ENCODE measurements at places on chromosomes 4 and X. TPM values are rescaled to one million over a fixed set of nuclear protein-coding genes. Genes with fewer than 3 reads are reported as not detected.

The DCAF8L2 gene
- not detected for polyA plus RNA-seq

The DUSP21 gene
- not detected for polyA plus RNA-seq

The MAGEE1 gene
- polyA plus RNA-seq, result 5.3 TPM

The MMRN1 gene
- 33.9 TPM for polyA plus RNA-seq

GRCh38 chrX:131901546-131901945, 121.6 kb upstream of the STK26 start:
- DNase-seq, result no peak

DNA sequence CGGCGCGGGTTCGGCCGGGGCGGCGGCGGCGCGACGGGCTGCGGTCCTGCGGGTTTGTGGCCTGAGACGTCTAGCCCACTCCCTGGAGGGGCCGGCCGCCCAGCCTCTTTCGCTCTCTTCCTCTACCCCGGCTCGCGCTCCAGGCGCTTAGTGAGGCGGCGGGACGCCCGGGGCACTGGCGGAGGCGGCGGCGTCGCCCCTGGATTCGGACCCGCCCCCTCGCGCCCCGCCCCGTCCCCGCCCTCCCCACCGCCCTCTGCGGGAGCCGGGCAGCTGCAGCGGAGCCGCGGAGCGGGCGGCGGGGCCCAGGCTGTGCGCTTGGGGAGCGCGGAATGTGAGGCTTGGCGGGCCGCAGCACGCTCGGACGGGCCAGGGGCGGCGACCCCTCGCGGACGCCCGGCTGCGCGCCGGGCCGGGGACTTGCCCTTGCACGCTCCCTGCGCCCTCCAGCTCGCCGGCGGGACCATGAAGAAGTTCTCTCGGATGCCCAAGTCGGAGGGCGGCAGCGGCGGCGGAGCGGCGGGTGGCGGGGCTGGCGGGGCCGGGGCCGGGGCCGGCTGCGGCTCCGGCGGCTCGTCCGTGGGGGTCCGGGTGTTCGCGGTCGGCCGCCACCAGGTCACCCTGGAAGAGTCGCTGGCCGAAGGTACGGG, at the start of gene BMP2K:
TSS of gene BMP2K (plus strand) at position 272 of the 650 bp plus-strand sequence. CDS start at position 466, 194 bp downstream.
- peak; percentile 96 for DNase-seq

GRCh38 chr4:534101-534575, 35.1 kb downstream of the PIGG start:
- no peak for DNase-seq

DNA sequence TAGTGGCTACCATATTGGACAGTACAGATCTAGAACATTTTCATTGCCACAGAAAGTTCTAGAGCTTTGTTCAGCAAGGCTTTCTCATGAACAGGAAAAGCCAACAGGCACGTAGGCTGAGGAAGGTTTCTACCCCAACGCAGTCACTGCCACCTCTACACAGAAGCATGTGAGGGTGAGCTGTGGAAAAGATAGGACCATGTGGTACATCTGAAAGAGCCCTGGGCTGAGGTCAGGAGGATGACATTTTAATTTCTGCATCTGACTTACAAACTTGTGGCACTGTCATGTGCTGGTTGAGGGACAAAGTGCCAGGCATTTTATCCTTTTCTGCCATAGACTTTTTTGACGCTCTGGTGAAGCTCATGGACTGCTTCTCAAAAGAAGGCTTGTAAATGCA, 454.2 kb downstream of the BCOR start:
- DNase-seq, result no peak

DNA sequence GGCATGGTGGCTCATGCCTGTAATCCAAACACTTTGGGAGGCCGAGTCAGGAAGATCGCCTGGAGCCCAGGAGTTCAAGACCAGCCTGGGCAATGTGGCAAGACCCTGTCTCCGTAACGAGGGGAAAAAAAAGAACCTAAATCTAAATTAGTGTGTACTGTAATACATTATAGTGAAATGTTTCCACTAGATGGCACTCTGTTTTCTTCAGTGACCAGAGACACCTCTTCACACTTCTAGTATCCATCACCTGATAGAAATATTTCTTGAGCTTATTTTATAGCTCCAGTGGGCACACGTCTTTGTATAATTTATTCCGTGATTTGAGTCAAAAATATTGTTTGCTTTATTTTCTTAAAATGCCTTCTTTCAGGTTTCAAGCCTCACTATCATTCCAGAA, 600.9 kb upstream of the DIPK2B start:
- no peak for DNase-seq

DNA sequence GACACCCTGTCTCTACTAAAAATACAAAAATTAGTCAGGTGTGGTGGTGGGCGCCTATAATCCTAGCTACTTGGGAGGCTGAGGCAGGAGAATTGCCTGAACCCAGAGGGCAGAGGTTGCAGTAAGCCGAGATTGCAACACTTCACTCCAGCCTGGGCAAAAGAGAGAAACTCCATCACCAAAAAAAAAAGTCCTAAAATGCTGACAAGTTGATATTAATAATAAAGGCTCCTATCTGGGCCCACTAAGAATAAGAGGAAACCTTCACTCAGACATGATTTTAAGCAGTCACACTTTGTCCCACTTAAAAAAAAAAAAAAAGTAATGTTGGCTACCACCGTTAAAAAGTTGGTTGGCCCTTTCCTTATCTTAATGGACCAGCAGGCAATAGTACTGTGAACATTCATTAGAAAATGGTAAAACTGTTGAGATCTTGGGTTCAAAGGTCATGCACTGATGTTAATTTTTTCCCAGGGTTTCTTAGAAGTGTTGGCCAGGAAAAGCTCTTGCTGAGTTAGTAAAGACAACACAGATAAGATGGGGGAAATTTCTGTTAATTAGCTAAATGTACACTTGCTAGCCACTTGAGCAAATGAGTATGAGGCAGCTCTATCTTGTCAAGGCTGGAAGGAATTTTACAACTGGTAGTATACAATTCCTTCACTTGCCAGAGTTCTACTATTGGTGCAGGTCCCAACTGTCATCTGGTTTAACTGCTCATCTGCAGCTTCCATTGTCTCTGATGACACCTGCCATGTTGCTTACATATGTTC, 43.6 kb upstream of the BMP2K start:
- no peak for DNase-seq

- no peak for DNase-seq
Measured at GRCh38 chr4:174406383-174406782, 115.9 kb downstream of the HPGD start.

The ARMCX2 gene
- polyA plus RNA-seq, result 98.2 TPM

- DNase-seq, result peak; percentile 42
Measured at GRCh38 chr4:51843309-51844152, 578 bp downstream of the DCUN1D4 start.

DNA sequence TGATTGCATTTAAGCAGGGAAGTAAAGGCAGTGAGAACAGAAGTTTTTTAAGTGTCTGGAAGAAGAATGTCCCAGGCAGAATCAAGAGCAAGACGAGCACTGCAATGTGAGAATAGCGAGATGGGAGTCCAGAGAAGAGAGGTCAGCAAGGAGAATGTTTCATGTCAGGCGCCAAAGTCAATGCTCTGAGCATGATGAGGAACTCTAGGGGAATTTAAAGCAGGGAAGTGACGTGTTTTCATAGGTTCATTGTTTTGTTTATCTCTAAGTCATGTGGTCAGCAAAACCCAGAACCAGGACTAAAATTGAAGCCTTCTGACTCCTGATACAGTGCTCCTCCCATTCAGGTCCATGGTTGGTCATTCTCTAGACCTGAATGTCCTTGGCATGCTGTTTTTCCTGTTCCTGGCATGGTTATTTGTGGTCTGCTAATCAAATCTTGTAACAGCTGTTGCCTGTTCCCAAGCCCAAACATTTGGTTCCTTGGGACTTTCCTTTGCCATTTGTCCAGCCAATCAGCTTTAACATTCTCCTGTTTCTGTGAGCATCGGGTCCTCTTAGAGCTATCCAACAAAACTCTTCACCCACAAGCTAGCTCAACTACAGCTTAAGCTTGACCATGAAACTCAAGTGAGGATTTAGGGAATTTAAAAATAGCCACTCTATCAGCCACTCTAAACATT, 37.7 kb downstream of the PTCHD1 start:
- DNase-seq, result no peak

DNA sequence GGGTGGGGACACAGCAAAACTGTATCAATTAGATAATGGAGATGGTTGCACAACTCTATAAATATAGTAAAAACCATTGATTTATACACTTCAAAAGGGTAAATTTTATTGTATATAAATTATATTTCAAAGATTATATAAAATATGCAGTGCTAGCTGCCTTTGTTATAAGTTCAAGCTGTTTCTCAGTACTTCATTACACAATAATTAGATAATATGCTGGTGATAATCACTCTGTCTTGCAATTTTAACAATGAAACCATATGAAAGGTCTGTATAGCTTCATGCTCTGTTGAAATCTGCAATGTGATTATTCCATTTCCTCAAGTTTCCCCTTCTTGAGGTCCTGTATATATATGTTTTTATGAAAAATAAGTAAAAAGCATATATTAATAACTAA, 73.4 kb upstream of the PLS3 start:
- DNase-seq, result no peak
